Stimulated activated CD8-positive, alpha-beta memory T cell treated with anti-CD3 and anti-CD28 coated beads, Interleukin-12 subunit alpha, Interleukin-12 subunit beta, amount 100 ng/mL, for 4 hours (primary cell): ENCODE measurements at places on chromosomes 11 and 22.

GRCh38 chr11:70122490-70123198 lies 44.5 kb downstream of the ANO1 start:
- DNase-seq: no peak

GRCh38 chr11:67371189-67371910 lies 2.0 kb downstream of the CLCF1 start:
- DNase-seq: no peak

- DNase-seq: no peak
These were observed 5.8 kb downstream of the PLEKHB1 start for GRCh38 chr11:73652046-73652730.

DNA sequence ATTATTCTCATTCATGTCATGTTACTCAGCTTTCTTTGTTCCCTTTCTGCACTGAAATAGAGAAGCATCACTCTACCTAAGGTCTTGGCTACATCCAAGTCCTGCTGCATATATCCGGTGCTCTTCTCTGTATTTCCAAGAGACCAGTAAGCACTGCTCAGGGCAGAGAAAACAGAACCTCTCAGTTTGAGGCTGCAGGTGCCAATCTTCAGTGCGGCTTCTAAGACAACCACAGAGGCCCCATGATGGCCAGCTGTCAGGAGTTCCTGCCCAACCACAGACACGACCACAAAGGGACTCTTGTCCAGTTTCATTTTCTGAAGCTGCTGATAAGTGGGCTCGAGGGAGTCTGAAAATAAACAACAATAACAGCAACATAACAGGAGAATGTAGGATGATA lies 378.4 kb upstream of the PITPNB start:
- no peak for DNase-seq

- DNase-seq: no peak
These were observed 141.7 kb upstream of the GRIA4 start for GRCh38 chr11:105468154-105468553.

GRCh38 chr11:17186932-17187692 lies 20.7 kb downstream of the PIK3C2A start:
- DNase-seq: no peak

GRCh38 chr11:104841973-104842525 lies 56.2 kb downstream of the CASP12 start:
- no peak for DNase-seq

DNA sequence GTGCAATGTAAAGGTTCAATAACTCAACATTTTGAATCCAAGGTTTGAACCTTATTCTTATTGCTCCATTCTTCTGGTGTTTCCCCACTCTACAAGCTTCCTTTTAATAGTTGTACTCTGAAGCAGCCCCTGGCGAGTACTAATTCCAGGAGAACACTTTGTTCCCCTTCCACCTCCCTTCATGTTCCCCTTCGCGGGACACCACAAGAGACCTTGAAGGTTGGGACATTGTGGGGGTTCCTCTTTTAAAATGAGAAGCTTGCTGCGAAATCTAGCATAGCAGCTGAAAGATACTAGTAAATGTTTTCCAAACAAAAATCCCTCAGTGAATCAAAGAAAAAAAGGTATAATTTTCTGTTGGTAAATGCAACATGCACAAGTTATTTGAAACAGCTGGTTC lies 626.3 kb upstream of the LRRC4C start:
- no peak for DNase-seq

DNA sequence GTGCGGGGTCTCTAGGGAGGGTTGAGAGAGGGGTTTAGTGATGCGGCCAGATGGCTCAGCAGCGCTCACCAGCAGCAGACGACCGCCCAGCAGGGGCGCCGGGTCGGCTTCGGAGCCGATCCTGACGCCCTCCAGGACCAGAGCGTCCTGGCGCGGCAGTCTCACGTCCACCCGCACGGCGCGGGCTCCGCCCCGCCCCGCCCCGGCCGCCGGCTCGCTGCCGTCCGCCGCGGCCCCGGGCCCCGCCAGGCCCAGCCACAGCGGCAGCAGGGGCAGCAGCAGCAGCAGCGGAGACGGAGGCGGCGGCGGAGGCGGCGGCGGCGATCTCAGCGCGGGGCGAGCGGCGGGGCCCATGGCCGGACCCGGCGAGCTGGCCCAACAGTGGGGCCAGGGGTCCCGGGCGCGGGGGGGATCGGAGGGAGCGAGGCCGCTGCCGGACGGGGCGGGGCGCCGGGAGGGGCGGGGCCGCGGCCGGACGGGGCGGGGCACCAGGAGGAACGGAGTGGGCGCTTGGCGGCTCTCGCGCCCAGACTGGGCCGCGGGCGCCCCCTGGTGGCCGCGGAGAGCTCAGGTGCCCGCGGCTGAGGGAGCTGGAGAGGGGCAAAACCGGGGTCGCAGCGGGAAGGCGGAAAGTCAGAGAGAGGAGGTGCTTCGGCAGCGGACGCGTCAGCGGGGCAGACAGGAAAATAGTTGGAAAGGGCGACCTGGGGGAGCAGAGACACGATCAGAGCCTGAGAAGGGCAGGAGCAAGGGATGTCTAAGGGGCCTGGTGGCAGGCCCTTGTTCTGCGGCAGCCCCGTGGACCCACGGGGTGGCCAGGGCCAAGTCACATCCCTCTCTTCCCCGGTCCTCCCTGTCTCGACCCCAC lies at the start of gene RNF215:
Gene RNF215, minus strand, starts transcription at position 452 of the 868 bp plus-strand sequence. Its CDS starts 98 bp downstream, at position 354.
- peak; percentile 73 for DNase-seq

DNA sequence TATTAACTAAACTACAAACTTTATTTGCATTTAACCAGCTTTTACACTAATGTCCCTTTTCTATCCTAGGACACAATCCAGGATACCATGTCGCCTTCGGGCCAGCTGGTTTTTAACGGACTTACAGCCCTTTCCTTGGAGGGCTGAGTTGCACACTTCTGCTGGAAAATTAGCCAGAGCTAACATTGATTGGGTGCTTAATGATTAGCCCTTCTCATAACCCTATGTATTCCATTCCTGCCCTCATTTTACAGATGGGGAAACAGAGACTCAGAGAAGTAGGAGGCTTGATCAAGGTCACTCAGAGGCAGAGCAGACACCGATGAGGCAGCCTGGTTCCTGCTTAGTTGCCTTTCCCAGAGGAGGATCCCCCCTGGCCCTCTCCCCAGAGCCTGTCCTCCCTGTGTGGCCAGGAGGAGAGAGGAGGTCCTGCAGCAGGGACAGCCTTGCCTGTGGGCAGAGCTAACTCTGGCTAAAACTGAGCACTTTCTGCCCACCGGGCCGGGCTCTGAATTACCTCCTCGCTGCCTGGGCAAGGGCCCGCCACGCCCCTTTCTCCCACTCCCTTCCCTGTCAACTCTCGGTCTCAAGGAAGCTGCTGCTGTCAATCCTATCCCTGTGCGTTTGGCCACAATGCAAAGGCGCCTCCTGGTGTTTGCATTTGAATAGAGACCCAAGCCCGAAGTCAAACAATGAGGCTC lies 59.6 kb upstream of the PAX6 start:
- DNase-seq: no peak

GRCh38 chr11:34150494-34151151 lies 45.2 kb downstream of the NAT10 start:
- DNase-seq: no peak
